Frontal cortex (tissue), 4 donors: ENCODE measurements at places on chromosomes 2 and 18. TPM values are rescaled to one million over a fixed set of nuclear protein-coding genes. Genes with fewer than 3 reads are reported as not detected.

The RTP5 gene
- 2.4 TPM for total RNA-seq

The RBBP8 gene
- 26.9 TPM for total RNA-seq

The SPP2 gene
- not detected for total RNA-seq

The MAPRE3 gene
- total RNA-seq: 13.9 TPM

The CHMP3 gene
- total RNA-seq: 44.4 TPM

The FAHD2A gene
- total RNA-seq: 5.7 TPM

The CRYBA2 gene
- not detected for total RNA-seq

The TMEM178A gene
- 26.9 TPM for total RNA-seq

The SRD5A2 gene
- total RNA-seq: not detected

The ABCB11 gene
- under 0.01 TPM for total RNA-seq

The CABLES1 gene
- 4.9 TPM for total RNA-seq

The ANKRD29 gene
- 2.4 TPM for total RNA-seq

The GALNT3 gene
- total RNA-seq: 3.7 TPM

The XRCC5 gene
- 415 TPM for total RNA-seq

The RALBP1 gene
- total RNA-seq: 26.5 TPM

The CAVIN2 gene
- total RNA-seq: 3.3 TPM

The LANCL1 gene
- total RNA-seq: 68.1 TPM

The ALPG gene
- total RNA-seq: not detected

The SAG gene
- 0.82 TPM for total RNA-seq

The CDK5R2 gene
- total RNA-seq: 5.3 TPM

The SLC9A2 gene
- total RNA-seq: 0.41 TPM

The SH3BP4 gene
- 6.5 TPM for total RNA-seq

The TMEFF2 gene
- total RNA-seq: 37.5 TPM

The ABCB6 gene
- total RNA-seq: 28.1 TPM

The STPG4 gene
- total RNA-seq: 0.41 TPM

The HOXD11 gene
- total RNA-seq: not detected

The SEC11C gene
- 59.9 TPM for total RNA-seq

The NMS gene
- not detected for total RNA-seq

The PIEZO2 gene
- total RNA-seq: 2.4 TPM

The ERBB4 gene
- 75.0 TPM for total RNA-seq

The SLC14A1 gene
- total RNA-seq: 3.7 TPM

The SH3RF3 gene
- 9.0 TPM for total RNA-seq

The LCT gene
- not detected for total RNA-seq

The PLGLB1 gene
- total RNA-seq: 9.4 TPM

The ZNF385B gene
- 7.7 TPM for total RNA-seq

The CFAP210 gene
- 5.3 TPM for total RNA-seq

The ADD2 gene
- total RNA-seq: 291 TPM

The TRABD2A gene
- 0.41 TPM for total RNA-seq

The GPR75 gene
- total RNA-seq: 18.3 TPM

The ACKR3 gene
- total RNA-seq: 20.0 TPM

The LHCGR gene
- under 0.01 TPM for total RNA-seq

The SOCS6 gene
- total RNA-seq: 53.4 TPM

The DARS1 gene
- total RNA-seq: 54.6 TPM
